ENCODE measurements at places on chromosomes 11 and 22.

DNA sequence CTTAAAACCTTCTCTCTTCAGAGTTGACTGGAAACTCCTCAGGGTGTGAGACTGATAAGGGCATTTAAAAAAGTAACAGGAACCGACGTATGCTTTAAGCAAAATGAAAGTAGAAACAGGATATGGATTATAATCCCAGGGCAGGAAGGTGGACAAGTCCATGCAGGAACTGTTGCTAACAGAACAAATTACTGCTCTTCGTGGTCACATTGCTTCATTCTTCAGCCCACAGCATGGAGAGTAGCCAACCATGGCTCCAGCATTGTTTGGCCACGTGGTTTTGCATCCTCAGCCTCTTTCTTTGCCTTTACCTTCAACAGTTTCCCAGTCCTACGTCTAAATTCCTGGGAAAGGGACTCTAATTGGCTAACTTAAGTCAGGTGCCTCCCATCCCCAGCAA is 563.1 kb upstream of the ISX start:
- no peak for DNase-seq

- no peak for DNase-seq
Measured at GRCh38 chr11:32137263-32137662, 46.4 kb downstream of the RCN1 start.

DNA sequence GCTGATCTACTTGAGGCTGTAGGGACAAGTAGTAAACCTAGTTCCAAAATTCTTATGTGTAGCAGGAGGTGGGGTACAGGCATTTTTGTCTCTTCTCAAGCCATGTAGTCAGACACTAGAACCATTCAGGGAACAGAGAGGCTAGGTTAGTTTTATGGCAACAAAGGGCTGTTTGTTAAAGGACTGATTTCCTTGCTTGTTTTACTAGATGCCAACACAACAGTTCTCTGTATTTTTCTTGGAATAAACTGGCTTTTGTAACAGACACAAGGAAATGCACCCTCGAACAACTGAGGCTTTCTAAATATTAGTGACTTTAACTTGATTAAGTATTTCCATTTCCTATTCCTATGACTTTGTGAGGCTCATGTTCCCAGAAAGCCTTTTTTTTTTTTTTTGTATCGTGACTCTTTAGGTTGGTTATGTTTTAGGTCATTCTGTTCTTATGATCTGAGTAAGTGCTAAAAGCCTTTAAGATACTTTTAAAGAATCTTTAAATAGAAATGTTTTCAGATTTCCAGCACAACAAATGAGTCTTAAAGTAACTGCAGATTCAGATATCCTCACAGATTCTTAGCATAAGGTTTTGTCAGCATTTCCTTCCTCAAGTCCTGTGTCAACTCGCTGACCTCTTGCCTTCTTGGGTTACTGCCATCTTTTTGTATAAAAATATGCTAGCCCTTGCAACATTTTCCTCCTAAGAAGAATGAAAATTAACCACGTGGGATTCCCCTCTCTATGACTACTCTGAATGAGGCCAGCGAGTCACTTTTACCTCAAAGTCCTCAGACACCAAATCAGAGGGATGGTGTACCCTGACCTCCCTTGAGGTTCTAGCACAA is 92.5 kb downstream of the CCDC83 start:
- DNase-seq: no peak

GRCh38 chr11:78995171-78995570 is 420.5 kb upstream of the NARS2 start:
- DNase-seq: no peak

DNA sequence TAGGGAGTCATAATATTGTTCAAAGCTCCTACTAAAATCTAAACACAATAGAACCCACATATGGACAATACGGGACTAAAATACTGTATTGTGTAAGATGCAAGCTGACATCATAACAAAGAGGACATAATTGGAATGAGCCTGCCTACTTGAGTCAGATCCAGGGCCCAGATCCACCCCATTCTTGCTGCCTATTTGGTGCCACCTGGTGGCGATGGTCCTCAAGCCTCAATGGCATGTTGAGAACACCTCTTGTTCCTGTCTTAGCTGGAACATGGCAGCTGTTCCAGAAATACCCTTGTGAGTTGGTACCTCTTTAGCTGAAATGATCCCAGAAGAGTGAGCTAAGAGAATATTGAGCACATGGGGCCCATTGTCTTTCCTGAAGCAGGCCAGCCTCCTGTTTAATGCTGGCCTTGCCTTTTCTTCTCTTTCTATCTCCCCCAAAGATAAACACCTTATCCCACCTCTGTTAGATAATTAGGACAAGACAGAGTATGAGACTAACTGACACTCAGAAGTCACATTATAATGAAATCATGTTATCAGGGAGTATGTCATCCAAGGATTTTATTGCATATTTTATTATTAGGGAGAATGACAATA is 680.9 kb upstream of the ANO5 start:
- peak; percentile 43 for DNase-seq

GRCh38 chr22:21622919-21623647 is 6.7 kb downstream of the YDJC start:
- no peak for DNase-seq

Measured in Right ventricle myocardium superior (tissue), 1 donor.